ENCODE measurements at places on chromosomes 13 and 19.

DNA sequence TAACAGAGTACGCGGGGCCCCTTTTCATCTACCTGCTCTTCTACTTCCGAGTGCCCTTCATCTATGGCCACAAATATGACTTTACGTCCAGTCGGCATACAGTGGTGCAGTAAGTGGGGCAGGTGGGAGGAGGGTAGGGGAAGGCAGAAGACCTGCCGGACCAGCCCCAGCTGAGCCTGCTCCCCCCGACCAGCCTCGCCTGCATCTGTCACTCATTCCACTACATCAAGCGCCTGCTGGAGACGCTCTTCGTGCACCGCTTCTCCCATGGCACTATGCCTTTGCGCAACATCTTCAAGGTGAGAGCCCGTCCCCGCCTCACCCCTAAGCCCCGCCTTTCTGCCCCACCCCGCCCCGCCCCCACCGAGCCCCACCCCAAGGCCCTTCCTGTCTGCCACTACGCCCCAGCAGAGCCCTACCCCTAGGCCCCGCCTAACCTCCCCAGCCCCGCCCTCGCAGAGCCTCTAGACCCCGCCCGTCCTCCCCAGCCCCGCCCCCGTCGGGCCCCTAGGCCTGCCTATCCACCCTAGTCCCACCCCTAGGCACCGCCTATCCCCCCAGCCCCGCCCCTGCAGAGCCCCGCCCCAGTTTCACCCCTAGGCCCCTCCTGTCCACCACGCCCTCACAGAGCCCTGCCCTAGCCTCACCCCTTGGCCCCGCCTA, 7.7 kb downstream of the NDUFB7 start:
- no peak for DNase-seq

DNA sequence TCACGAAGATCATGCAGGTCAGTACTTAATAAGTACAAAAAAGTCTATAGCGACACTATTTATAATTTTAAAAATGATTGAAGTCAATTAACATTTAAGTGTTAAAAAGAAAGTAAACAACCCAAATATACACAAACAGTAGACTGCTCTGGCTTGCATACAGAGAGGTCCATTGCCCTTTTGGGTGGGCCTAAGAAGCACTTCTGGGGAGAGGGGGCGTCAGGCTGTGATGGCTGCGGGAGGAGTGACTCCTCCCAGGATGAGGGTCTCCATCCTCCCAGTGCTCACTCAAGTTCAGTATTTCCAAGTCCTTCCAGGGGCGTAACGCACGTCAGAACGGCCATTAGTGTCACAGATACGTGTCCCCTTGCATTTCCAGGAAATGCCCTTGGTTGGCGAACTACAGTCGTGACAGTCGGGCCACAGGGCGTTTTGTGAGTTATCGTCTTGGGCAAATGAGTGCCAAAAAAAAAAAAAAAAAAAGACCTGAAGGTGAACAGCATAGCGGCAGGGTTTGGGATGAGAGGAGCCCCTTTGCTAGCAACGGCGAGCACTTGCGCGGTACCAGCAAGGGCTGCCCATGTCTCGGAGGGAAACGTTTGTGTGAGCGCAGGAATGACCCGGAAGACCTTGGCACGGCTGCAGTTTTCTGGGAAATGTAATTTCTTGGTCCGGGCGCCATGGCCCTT, at the start of gene SCGB2B2:
Gene SCGB2B2, minus strand, starts transcription at position 463 of the 689 bp plus-strand sequence. CDS start 82,596 bp downstream, outside the sequence.
- no peak for DNase-seq

DNA sequence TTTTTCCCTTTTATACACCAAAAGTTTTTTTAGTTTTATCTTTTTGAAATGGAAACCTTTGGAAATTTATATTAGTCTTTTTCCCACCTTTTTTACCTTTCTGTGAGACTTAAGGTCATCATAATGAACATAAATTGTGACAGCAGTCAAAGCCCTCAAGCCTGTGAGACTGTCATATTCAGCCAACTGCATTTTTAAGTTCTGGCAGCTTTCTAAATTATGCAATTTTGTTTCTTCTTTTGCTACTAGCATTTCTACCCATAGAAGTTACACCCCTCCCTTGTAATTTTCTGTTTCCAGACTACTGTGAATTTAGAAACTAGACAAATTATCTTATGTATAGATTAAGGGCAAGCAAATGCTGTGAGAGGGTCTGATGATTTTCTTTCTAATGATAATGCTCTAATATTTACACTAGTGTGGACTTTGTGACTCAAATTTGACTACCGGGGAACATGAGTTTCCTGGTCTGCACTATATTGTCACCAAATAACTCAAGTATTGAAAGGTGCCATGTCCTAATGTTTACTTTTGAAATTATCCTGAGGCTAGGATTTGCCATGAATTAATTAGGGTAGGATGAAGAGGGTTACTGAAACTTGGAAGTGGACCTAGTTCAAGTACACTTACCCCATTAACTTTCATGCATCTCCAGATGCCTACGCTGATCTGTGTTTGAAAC, 43.7 kb downstream of the FRY start:
- no peak for DNase-seq

DNA sequence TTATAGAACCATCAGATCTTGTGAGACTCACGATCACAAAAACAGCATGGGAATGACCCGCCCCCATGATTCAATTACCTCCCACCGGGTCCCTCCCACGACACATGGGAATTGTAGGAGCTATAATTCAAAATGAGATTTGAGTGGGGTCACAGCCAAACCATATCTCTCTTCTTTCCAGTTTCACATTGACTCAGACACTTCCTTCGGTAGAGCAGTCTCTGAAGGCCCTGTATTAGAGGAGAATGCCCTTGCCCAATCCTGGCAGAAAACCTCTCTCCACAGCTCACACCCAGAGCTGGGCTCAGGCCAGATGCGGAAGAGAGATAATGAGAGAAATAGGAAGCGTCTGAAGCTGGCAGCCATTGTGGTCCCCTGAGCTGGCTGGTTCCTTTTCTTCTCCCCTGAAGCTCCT, 72.4 kb upstream of the CLDN10 start:
- no peak for DNase-seq

DNA sequence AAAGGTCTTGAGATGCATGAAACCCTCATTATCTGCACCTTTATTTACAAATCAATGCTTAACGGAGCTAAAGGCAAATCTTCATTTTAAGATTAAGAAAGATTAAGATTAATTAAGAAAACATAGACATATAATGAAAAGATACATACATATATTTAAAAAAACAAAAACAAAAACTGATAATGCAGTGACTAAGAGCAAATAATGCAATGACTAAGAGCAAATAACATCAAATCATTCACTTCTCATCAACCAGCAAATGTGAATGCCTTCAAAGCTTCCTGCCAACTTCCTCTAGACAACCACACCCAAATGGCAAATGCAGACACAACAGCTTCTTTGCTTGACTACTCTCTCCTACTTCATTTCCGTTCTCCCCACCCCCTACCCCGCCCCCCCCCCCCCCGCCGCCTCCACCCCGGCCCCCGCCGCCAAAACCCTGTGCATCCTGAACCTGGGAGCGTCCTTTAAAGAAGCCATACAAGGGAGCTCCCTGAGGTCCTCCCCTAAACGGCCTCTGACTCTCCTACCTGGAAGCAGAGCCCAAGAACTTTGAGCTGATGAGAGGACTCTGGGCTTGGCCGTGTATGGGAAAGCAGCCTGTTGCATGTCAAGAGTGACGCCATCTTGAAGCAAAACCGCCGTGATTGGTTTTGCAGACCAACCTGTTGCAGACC, 24.5 kb downstream of the TEX101 start:
- DNase-seq: no peak

DNA sequence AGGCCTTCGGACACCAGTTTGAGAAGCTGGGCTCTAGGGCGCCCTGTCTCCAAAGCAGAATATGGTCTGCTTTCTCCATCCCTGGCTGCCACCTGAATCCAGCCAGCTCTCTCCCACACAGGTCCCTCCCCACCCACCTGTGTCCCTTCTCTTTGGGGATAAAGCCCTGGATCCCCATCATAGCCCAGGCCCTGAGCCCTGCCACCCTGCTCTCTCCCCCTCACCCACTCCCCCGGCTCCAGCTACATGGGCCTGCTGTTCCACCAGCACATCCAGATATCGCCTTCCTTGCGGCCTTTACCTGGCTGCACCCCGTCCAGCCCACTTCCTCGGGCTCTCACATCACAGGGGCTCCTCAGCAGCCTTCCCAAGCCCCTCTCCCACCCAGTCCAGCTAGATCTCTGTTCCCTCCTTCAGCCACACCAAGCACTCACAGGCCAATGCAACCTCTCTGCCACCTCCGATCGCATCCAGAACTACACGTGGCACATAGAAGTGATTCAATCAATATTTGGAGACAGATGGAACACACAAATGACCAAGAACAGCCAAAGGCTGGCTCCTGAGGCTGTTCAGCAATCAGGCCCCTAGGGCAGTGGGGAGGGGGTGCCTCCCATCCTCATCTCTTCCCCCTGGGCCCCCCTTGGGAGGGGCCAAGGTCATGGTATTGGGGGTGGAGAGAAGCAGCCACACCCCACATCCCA, 7.6 kb downstream of the AKT2 start:
- no peak for DNase-seq

DNA sequence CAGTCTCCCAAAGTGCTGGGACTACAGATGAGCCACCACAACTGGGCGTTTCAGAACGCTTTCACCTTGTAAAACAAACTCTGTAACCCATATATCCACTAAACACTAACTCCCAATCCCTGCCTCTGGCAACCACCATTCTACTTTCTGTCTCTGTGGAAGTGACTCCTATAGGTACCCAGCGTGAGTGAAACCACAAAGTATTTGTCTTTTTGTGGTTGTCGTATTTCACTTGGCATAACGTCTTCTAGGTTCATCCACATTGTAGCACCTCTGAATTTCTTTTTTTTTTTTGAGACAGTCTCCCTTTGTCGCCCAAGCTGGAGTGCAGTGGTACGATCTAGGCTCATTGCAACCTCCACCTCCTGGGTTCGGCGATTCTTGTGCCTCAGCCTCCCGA, 44.8 kb downstream of the BRD4 start:
- DNase-seq: no peak

DNA sequence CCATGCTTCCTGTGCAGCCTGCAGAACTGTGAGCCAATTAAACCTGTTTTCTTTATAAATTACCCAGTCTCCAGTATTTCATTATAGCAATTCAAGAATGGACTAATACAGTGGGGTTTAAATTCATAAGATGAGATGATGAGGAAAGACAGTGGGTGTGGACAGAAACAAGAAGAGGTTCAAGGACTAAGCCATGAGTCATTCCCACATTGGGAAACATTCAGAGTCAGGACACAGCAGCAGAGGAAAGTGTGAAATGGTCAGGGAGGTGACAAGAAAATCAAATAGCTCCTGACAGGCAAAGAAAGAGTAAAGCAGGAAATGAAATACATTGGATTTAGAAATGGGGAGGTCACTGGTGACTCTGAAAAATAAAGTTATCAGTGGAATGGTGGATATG, 9.1 kb downstream of the ZNF841 start:
- DNase-seq: no peak

DNA sequence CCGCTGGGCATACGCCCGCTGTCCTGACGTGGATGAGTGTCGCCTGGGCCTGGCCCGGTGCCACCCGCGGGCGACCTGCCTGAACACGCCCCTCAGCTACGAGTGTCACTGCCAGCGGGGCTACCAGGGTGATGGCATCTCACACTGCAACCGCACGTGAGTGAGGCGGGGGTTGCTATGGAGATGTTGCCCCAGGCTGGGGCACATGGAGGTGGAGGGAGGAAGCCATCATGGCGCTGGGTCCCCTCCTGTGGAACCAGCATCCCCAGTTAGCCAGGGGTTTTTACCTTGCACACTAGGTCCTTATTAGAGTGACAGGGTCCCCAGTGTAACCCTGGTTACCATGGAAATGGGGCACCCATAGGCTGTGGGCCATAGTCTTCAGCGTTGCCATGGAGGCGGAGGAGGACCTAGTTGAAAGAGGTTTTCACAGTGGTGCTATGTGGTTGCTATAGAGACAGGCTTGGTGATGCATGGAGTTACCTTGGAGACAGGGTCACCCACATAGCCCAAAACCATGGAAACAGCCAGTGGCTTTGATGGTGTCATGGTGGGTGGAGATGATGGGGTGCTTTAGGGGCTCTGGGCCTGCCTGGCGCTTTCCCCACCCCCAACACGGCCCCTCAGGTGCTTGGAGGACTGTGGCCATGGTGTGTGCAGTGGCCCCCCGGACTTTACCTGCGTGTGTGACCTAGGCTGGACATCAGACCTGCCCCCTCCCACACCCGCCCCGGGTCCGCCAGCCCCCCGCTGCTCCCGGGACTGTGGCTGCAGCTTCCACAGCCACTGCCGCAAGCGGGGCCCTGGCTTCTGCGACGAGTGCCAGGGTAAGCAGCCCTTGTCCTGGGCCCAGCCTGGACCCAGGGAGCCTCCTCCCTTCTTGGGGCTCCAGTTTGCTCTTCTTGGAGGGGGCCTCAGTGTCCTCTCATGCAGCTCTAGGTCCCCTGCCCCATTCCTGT, 27.1 kb downstream of the MEGF8 start:
- DNase-seq: no peak

DNA sequence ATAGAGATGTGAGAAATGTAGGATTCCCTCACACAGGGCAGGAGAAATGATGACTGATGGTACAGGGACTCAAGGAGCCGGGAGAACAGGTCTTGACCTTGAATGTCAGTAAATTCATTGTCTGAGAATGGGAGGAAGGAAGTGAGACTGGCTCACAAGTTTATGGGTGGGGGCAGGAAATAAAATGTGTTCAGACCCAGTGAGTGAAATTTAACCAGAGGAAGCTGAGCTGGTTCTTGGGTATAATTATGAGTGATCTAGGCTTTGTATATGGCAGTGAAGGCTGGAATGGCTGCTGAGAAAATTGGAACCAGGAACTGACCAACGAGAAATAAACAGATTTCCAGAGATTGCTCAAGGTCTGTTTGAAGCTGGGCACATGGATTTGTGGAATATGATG, 6.3 kb upstream of the IGSF23 start:
- DNase-seq: no peak

- no peak for DNase-seq
Observed at GRCh38 chr19:51714848-51715247, 8.9 kb downstream of the HAS1 start.

DNA sequence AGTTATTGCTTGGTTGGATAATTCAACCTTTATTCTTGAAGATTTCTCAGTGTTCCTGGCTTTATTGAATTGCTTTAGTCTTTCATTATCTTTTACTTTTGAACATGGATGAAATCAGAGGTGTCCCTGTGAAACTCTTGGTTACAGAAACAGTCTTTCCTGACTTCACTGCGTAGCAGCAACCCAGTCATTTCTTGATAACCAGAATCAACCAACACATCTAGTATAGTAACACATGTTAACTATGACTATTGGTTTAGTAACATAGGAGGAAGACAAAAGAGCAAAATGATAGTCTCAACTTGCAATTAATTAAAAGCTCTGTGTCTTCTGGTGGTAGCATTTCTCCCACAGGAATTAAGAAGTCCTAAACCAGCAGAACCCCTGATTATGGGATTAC, 393.6 kb downstream of the GPC5 start:
- no peak for DNase-seq

DNA sequence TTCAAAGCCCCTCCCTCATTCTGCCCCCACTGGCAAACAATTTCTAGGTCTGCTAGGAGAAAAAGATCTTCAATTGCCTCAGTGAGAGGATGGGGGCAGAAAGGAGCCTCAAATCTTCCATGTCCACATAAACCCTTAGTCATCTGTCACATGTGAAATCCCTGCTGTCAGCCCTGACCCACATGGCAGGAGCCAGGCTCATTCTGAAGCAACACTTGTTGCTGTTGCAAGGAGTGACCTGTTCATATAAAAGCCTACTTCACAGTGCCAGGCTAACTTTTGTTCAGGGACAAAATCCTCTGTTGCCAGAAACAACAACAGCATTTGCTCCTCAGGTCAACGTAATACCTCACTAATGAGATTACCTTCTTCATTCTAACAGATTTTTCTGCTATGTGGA, 70.5 kb downstream of the IRS2 start:
- no peak for DNase-seq

- no peak for DNase-seq
Observed at GRCh38 chr19:29562299-29563297, 36.8 kb downstream of the VSTM2B start.

GRCh38 chr19:48044561-48044960, 682 bp upstream of the CABP5 start:
- no peak for DNase-seq
